ENCODE measurements at places on chromosomes 1 and 21. TPM values are rescaled to one million over a fixed set of nuclear protein-coding genes. Genes with fewer than 3 reads are reported as not detected.

The TNFRSF1B gene
- total RNA-seq: 0.28 TPM

The TMEM240 gene
- 0.44 TPM for total RNA-seq

The FCER1G gene
- total RNA-seq: not detected

The SPRR2B gene
- total RNA-seq: not detected

The B3GALT5 gene
- 0.32 TPM for total RNA-seq

The RPE65 gene
- not detected for total RNA-seq

The RHBDL2 gene
- 2.7 TPM for total RNA-seq

The MYBPHL gene
- not detected for total RNA-seq

The FAM43B gene
- 6.2 TPM for total RNA-seq

The C2CD2 gene
- total RNA-seq: 10.4 TPM

The BSND gene
- not detected for total RNA-seq

The AXDND1 gene
- total RNA-seq: 0.24 TPM

The DLGAP3 gene
- total RNA-seq: 0.25 TPM

The TNFSF4 gene
- total RNA-seq: 0.04 TPM

The EPHB2 gene
- 47.0 TPM for total RNA-seq

The KIF26B gene
- total RNA-seq: 0.02 TPM
